ENCODE measurements at places on chromosomes 2 and 18.

DNA sequence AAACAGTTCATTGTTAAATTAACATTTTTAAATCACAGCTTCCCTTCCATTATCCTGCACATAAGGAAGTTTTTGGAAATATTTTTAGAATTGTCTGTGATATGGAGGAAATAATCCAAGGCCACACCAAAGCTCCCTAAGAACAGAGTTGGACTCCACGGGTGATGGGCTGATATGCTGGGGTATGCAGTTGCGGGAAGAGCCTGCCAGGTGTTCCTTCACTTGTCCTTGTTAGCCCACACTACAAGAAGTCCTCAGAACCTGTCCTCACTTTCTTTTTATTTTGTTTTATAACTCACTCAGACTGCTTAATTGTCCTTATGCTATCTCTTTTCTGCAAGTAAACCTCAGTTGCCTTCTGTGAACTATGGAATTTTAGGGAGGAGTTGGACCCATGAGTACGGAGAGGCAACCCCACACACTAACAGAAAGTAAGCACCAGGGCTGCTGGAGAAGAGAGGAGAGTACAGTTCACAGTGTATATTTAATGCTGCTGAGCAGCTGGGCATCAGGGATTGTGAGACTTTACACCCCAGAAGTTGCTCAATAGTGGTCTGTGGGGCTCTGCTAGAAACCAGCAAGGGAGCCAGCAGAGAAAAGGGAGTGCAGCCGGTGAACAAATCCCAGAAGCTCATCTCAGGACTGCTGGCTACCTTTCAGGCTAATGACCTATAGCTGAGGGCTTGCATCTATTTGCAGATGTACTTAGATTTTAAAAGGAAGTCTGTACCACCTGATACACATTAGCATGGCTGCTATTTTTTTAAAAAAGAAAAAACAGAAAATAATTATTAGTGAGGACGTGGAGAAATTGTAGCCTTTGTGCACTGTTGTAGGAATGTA, 280.1 kb upstream of the STON1 start:
- DNase-seq = no peak

GRCh38 chr2:29106980-29107388, 8.2 kb upstream of the CLIP4 start:
- no peak for DNase-seq

- DNase-seq = peak; percentile 31
Observed at GRCh38 chr2:149799013-149799705, 211.6 kb upstream of the MMADHC start.

DNA sequence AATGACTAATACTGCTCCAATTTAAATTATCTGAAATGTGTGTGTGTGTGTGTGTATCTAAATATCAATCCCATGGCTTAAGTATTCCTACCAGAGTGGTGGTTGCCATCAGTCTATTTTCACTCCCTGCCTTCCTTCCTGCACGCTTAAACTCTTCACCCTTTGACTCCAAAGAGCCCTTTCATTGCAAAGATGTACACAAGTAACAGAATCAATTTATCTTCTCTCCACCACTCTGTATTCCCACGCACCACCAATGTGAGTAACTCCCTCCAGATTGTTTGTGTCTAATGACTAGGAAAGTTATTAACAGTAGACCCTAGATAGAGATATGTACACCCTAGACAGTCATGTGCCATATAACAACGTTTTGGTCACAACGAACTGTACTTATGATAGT, 42.8 kb downstream of the ARL6IP6 start:
- DNase-seq = no peak

- DNase-seq = no peak
Observed at GRCh38 chr2:179341152-179341866, 76.7 kb upstream of the SESTD1 start.

DNA sequence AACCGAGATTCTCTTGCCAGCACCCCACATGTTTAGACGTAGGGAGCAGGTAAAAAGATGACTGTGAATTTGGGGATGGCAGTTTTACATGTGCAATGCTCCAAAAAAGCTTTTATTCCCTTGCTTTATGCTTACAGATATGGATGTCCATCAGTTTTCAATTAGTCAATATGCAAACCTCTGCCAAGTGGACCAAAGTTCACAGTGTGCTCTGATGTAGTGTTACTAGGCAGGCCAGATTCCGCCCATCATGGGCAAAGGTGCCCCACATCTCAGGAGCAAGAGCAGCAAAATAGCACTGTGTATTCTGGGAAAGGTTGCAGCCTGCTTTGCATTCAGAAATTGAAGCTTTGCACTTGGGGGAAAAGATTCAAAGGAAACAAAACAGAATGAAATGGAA, 329.7 kb upstream of the ZEB2 start:
- DNase-seq = peak; percentile 21

DNA sequence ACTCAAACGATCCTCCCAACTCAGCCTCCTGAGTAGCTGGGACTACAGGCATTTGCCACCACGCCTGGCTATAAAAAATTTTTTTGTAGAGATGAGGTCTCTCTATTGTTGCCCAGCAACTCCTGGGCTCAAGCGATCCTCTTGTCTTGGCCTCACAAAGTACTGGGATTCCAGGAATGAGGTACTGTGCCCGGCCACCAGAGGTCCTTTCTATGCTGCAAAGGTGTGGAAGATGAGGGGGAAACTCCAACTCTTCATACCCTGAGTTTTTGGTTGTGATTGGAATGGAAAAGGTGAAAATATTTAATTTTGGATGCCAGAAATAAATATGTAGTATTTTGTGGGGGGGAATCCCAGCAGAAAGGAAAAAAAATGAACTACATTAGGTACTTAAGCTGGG, 36.0 kb downstream of the MRPL33 start:
- no peak for DNase-seq

All from globus pallidus (tissue), 1 donor.